Cortex of kidney (tissue), 1 donor: ENCODE measurements at places on chromosomes 16 and 17.

- DNase-seq: no peak
Measured at GRCh38 chr16:471353-472198, 46.1 kb downstream of the RAB11FIP3 start.

- DNase-seq: no peak
Measured at GRCh38 chr17:6623941-6624340, 16.6 kb downstream of the KIAA0753 start.

DNA sequence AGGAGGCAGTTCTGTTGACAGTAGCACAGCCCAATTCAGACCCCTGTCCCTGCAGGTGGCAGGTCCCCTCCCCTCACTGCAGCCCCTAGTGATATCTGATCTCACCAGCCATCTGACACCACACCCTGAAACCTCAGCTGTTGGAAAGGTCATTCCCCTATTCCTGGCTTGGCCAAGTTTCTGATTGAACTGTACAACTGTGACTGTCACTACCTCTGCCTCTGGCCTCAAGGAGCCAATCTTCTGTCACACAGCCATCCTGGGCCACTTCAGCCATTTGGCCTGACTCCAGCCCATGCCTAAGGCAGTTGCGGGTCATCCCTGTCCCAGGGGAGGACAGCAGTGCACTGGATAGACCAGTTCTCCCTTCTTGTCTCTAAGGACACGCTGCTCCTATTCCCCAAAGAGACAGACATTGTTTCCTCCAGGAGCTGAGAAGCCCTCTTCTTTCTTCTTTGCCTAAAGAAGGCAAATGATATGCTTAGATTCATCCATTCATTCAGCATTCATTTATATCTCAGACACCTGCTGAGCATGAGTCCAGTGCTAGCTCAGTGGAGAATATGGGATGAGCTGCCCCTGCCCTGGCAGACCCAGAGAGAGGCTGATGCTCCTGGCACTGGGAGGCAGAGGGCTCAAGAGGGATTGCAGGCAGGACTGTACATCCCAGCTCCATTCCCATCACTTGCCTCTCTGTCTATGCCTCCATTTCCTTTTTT, 4.6 kb upstream of the ALDOA start:
- DNase-seq: no peak

DNA sequence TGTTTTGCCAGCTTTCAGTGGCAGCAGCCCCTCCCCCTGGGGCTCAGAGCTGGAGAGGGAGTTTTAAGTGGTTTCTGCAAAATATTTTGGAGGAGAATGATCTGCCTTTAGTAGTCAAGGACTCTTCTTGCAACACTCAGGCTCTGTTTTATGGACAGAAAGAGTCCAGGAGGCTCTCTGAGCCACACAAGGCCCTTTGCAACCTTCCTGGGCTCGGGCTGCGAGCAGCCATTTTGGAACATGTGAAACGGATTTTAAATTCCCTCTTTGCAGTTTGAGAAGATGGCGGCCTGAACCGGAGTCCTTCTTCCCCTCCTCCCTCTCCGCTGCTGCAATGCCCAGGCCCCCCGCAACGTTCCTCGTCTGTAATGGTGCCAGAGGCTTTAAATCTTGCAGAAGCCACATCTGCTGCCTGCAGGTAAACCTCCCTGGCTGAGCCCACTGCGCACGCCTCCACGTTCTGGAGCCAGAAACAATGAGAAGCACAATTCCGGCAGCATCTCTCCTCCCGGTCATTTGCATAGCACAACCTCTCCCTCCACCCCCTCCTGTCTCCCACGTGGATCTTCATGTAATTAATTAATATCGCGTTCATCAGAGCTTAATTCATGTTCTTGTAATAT, 386.1 kb downstream of the SEC14L1 start:
- DNase-seq: no peak

- DNase-seq: no peak
Measured at GRCh38 chr17:29776026-29776425, 153.3 kb upstream of the CORO6 start.

- no peak for DNase-seq
Measured at GRCh38 chr17:42240201-42240600, 36.0 kb downstream of the STAT5B start.

GRCh38 chr16:1958715-1959268, 546 bp upstream of the NDUFB10 start:
- no peak for DNase-seq

GRCh38 chr16:76964464-76965154, 226.4 kb upstream of the MON1B start:
- DNase-seq: no peak

DNA sequence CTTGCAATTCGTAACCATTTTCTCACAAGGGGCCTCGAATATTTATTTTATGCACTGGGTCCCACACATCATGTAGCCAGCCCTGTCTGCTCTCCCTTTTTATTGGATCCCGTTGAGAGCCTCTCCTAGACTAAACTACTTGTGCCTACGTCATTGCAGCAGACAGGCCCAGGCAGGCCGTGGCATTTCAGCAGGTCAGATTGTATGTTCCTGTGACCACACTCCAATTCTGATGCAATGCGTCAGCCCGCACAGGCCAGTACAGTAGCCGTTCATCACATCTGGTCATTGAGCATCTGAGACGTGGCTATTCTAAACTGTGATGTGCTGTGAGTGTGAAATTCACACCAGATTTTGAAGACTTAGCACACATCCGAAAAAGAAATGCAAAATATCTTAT, 42.2 kb downstream of the ABAT start:
- no peak for DNase-seq

- DNase-seq: no peak
Measured at GRCh38 chr17:1627182-1627981, 1.3 kb downstream of the SLC43A2 start.

DNA sequence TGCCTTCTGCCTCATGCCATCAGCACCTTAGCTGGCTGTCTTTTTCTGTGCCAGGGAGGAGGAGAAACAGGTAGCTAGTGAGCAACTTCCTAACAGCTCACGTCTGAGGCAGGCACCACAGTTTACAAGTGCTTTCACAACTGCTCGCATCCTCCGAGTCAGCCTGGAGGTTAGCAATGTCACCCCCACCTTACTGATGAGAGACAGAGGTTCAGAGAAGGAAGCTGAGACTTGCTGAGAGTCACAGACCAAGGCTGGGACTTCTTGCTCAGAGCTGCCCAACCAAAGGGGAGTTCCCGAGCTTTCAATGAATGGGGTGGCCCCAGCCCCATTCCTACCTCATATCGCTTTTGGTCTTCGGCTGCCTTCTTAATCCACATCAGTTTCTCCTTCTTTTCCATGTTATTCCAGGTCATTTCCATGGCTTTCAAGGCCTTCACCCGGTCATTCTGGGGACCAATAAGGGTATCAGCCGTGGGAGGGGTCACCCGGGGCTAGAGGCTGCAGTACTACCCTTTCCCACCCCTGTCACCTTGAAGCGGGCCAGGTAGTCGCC, 9.6 kb downstream of the UBTF start:
- no peak for DNase-seq

DNA sequence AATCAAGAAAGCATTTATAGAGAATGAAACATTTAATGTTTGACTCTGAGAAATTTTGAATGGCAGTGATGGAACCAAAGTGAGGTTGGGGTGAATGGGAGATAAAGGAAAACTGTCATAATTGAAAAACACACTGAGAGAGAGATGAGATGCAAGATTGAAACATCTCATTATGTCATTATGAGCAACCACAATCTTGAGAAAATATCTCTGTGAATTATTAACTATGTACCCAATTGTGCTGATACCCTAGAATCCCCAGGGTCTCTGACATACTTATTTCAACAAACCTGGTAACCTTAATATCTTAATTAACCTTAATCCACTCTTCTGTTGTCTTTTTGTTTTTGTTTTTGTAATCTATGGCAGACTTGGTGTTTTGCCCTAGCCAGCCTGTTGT, 143.5 kb upstream of the HLF start:
- no peak for DNase-seq

GRCh38 chr17:38753071-38753506, 548 bp downstream of the PSMB3 start:
- DNase-seq: no peak

- no peak for DNase-seq
Measured at GRCh38 chr17:57945996-57946797, 9.0 kb downstream of the CUEDC1 start.

GRCh38 chr16:54237-54581, 581 bp downstream of the SNRNP25 start:
- no peak for DNase-seq

DNA sequence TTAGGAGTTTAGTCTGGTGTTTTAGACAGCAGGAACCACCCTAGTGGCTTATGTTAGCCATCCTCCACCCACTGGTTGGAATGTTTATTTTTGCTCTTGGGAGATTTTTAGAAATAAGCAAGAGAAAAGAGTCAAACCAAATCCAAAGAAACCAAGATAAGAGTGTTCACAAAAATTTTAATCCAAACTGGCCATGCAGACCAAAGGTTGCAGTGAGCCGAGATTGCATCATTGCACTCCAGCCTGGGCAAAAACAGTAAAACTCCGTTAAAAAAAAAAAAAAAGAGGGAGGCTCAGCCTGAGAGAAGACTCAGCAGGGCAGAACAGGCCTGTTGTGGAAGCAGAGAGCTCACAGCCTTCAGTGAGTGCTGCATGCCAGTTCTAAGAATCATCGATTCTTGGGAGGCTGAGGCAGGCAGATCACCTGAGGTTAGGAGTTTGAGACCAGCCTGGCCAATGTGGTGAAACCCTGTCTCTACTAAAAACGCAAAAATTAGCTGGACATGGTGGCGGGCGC, 12.2 kb upstream of the C16orf54 start:
- no peak for DNase-seq

GRCh38 chr16:17343728-17344127, 127.0 kb downstream of the XYLT1 start:
- no peak for DNase-seq

DNA sequence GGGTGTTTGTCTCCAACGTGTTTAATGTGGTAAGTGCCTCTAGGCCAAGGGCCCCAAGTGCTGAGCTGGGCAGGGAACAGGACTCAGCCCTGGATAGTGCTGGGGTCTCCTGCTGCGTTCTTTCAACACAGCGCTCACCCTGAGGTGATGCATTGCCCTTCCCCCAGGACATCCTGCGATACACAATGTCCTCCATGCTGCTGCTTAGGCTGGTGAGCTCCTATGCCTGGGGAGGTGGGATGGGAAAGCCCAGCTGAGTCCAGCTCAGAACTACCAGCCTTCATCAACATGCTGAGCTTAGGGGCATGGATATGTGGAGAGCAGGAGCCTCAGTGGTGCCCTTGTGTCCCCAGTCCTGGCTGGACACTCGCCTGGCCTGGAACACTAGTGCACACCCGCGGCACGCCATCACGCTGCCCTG, 563 bp downstream of the ZACN start:
- DNase-seq: no peak

DNA sequence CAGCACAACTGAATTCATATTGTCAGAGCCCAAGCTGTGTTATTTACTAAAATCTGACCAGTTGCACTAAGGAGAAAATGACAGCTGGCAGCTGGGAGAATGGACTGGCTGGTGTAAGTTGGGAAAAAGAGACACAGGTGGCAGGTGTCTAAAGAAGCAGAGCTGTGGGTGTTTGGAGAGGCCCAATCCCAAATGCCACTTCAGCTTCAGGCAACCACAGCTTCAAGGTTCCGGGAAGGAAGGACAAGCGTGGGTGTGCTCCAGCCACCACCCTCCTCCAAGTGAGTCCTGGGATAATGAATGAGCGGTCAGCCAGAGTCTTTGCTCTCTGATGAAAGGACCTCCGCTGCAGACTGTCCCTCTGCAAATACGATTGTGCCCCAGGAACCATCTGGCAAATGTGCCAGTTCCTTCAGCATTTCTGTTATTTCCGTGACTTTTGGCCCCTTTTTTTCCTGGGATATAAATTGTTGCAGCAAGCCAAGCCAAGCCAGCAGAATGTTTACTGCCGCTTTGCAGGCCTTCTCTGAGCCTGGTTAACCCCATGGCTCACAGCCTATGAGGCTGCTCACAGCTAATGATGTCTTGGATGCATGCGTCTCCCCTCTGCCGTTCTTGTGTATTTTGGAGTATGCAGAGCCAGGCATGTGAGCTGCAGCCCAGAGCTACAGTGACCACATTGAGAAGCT, 9.5 kb upstream of the RHBDL3 start:
- DNase-seq: no peak

DNA sequence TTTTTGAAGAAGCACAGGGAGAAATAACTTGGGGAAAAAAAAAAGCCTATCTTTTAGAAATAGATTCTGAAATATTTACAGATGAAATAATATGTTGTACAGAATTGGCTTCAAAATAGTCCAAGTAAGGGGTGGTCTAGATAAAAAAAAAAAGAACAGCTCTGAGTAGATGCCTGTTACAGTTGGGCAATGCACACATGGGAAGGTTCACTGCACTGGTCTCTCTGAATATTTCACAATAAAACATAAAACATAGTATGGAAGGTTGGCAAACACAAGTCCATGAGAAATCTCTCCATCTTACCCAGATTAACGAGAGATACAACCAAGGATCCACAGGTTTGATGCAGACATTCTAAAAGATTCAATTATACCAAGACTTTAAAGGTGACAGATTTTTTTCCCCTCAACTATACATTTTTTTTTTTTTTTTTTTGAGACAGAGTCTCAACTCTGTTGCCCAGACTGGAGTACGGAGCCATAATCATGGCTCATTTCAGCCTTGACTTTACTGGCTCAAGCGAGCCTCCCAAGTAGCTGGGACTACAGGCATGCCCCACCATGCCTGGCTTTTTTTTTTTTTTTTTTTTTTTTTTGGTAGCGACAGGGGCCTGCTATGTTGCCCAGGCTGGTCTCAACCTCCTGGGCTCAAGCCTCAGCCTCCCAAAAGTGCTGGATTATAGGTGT, 58.0 kb downstream of the KANSL1 start:
- DNase-seq: no peak

- no peak for DNase-seq
Measured at GRCh38 chr16:88287219-88287618, 95.5 kb upstream of the ZNF469 start.

GRCh38 chr16:56871172-56871593, 6.2 kb downstream of the SLC12A3 start:
- no peak for DNase-seq

DNA sequence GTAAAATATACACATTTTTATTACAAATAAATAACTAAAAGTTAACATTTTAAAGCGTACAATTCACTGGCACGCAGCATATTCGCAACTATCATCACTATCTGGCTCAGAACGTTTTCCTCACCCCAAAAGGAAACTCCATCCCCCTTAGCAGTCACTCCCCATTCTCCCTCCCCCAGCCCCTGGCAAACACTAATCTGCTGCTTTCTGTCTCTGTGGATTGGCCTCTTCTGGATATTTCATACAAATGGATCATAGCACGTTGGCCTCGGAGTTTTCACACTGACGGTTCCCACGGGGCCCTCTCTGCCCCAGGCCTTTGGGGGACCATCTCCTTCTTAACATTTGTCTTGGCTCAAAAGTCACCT, 64.6 kb downstream of the RTN4RL1 start:
- no peak for DNase-seq

- DNase-seq: no peak
Measured at GRCh38 chr16:50737420-50737959, 4.4 kb upstream of the CYLD start.

DNA sequence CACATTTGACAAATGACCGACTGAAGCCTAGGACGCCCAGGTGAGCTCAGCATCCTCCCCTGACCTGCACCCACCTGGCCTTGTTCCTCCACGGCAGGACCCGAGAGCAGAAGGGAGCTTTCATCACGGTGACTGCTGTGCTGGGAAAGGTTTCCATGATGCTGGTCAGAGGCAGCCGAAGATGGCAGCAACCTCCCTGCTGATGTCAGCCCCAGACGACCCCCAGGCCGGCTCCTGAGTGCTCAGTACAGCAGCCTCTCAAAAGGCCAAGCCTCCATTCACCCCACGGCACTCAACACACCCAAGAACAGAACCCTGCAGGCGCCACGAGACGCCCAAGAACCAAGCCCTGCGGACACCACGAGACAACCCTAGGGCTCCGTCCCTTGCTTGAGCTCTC, 119.8 kb downstream of the ANKRD11 start:
- DNase-seq: no peak

- no peak for DNase-seq
Measured at GRCh38 chr16:85528528-85529387, 84.4 kb upstream of the GSE1 start.
